ENCODE measurements at places on chromosomes 1 and 21.
A peak's percentile ranks its signal among the peaks of the same experiment; 100 is the strongest.

DNA sequence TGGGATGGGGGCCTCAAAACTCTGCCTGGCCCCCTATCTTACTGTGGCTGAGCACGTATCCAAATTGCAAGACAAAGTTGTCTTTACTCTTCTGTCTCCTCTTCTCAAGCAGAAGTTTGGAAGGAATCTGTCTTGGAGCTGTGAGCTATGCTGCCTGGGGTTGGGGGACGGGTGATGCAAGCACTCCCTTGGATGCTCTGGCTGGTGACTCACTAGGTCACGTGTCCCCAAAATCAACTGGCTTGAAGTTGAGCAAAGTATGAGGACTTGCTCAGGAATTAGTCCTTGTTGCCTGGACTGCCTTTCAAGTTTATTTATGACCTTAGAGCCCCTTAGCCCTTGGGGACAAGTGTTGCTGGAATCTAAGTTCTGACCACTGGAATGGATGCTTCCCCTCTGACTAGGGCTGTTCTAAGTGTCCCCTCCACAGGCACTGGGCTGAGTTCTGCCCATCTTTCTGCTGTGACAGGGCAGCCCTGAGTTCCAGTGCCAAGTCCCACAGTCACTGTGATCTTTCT is 269.5 kb downstream of the HHAT start:
- DNase-seq: no peak

DNA sequence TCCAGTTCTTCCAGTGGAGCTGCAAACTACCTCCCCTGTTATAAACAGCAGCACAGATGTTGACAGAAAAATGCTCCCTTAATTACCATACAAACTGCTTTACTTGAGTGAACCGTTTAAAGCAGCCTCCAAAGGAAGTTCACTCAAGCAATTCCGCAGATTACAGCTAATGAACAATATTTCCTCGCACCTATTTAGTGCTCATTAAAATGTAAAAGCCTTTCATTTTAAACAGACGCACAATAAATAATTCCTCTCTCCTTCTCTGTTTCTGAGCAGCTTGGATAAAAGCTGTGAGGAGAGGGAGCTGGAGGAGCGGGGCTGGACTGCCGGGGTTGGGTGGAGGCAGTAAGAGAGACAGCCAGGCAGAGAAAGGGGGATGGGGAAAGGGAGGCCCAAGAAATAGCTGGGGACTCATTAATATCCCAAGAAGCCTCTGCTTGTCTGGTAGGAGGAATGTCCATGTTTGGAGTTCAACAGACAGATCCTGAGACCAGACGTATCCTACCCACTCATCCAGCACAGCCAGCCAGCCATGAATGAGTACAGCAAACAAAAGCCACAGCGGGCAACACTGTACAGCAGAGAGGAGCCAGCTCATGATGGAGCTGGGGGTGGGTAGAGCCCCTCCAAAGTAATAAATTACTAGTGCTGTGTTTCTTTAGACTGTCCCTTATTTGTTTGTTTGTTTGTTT is 227.7 kb downstream of the GPATCH2 start:
- DNase-seq: no peak

DNA sequence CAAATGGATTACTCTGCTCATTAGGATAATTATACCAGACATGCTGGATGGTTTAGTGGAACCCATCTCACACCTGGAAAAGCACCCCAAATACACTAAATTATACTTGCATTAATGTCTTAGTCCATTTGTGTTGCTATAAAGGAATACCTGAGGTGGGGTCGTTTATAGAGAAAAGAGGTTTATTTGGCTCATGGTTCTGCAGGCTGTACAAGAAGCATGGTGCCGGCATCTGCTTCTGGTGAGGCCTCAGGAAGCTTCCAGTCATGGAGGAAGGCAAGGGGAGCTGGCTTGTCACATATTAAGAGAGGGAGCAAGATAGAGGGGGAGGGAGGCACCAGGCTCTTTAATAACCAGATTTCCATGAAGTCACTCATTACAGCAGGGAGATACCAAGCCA is 95.6 kb downstream of the MT1HL1 start:
- DNase-seq: no peak

GRCh38 chr1:203204756-203205155 is 18.3 kb upstream of the CHI3L1 start:
- no peak for DNase-seq

DNA sequence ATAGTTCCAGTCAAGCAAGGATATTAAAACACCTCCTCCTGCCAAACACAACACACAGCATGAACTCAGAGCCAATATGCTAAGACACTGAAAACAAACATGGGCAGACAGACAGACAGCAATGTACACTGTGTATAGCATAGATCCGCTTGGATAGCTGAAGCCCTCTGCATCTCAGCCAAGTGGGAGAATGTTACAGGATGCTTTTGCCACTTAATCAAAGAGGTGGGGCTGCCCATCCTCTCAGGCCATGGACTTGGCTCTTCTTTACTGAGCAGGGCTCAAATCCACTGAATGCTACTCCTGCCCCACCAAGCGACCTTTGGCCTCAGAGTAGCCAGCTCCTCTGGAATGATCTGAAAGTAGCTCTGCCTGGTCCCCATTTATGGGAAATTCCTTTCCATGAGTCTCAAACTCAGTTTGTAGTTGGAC is 64.7 kb upstream of the NGF start:
- DNase-seq: no peak

DNA sequence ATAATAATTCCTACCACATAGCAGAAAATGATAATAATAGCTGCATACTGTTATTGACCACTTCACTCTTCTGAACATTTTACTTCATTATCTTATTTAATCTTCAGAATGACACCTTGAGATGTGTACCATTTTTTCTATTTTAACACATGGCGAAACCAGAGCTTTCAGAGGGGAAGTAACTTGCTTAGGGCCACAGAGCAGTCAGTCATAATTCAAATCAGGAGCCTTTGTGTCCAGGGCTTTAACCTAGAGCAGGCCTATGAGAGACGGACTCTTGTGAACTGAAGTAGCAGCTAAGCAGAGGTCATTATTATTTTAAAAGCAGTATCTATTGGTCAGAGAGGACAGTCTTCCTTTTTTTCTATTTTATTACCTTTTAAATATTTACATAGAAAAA is 114.0 kb downstream of the ROR1 start:
- DNase-seq: no peak

- no peak for DNase-seq
Observed at GRCh38 chr1:98964198-98964597, 40.5 kb downstream of the PLPPR5 start.

- no peak for DNase-seq
Observed at GRCh38 chr21:42285569-42286245, 29.5 kb downstream of the TFF3 start.

DNA sequence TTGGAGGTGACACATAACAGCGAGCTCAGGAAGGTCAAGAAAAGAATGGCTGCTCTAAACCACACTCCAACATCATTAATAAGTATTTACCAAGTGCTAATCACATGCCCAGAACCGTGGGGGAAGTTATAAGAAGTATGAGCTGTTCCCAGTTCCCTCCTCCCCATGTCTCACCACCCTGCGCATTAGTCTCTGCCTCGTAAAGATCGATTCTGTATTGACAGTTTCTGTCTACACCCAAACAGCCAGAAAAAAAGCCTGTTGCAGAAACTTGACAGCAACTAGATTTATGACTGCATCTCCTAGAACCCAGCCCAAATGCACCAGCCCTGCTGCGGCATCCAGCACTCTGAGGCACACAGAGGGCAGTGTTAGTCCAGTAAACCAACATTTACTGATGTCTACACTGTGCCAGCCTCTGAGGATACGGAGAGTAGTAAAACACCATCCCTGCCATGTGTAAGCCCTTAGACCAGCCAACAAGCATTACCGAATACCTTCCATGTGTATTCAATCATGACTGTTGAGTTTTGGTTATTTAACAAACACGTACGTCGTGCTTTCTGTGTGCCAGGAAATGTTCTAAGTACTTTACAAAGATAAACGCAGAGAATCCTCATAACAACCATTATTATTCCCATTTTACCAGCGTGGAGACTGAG is 63.6 kb upstream of the ZBTB40 start:
- no peak for DNase-seq

DNA sequence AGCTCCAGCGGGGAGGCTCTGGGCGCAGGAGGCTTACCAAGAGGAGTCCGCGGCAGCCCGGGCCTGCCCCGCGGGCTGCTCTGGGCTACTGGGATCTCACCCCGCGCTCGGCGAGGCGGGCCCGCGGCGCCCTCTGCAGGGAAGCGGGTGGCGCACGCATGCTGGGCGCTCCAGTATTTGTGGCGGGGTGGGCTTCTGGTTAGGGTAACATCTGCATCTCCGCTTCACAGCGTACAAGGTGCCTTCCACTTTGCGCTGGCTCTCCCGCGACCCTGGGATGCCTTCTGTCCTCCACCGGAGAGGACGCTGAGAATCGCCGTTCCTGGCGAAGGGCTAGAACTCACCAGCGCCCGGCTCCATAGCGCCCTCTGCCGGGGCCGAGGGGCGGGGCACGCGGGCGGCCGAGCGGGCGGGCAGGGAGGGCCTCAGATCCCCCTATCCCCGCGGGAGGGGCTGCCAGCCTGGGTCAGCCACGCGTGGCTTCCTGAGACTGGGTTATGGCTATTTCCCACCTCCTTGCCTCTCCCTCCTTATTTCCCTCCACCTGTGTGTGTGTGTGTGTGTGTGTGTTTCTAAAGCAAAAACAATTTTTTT is 46.6 kb upstream of the CTBS start:
- peak; percentile 67 for DNase-seq

- DNase-seq: no peak
Observed at GRCh38 chr1:85313888-85314696, 37.7 kb upstream of the BCL10 start.

- DNase-seq: no peak
Observed at GRCh38 chr1:112818990-112819689, 104.0 kb upstream of the PPM1J start.

DNA sequence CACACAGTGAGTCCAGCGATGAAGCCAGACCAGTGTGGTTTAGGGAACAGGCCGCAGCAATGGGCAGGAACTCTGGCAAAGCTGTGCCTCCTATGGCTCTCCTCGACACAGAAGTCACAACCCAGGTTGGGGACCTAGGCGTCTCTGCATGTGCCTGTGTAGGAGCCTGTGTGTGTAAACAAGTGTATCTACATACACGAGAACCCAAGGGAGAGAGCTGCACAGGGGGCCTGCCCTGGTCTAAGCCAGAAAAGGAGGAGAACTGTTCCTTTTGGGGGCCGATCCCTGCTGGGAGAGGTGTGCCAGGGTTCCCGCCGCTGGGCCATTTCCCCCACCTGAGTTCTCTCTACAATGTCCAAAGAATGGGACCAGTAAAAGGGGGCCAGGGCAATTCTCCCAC is 56.0 kb downstream of the CD247 start:
- no peak for DNase-seq

GRCh38 chr1:175152006-175152652 is 40.4 kb downstream of the KIAA0040 start:
- no peak for DNase-seq

DNA sequence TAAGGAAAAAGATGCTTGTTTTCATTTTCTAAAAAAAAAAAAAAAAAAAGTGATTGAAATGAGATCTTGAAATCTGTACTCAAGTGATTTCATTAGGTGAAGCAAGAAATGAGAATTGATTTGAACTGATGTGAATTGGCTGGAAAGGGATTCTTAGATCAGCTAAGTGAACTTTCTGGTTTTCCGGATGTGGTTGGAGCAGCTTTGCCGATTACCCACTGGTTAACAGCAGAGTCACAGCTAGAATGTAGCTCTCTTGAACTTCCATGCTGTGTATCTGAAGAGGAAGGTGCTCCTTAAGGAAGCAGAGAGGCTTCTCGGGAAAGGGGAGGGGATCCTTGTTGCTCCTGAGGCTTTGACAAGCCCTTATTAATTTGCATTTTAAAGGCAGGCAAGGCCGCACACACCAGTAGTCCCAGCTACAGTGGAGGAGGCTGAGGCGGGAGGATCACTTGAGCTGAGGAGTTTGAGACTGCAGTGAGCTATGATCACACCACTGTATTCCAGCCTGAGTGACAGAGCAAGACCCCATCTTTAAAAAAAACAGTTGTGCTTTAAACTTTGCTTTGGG is 28.7 kb upstream of the PWP2 start:
- DNase-seq: no peak

DNA sequence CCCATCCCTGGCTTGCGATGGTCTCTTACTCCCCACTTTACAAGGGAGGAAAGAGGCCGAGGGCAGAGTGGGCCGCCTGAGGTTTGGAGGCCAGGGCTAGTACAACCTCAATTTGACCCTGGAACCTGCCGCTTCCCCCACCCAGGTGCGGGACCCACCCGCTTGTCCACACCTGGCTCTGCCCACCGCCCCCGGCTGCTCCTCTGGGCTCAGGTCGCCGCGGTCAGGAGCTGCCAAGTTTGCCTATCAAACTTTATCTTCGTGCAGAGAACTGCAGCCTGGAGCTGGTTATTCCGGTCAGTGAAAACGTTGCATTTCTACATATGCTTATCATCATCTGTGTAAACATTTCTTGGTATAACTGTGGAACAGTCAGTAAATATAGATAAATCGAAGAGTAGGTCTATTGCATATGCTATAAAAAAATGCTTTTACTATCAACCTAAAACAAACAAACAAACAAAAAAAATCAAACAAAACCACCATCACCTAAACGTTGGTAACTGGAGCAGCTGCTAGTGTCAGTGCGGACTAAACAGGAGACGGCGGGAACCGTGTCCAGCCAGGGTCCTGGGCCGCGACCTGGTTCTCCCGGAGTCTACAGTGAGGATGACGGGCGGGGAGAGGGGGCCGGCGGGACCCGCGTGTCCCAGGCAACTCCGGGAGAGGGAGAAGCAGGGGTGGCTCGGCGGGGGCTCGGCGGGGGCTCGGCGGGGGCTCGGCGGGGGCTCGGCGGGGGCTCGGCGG is 906 bp upstream of the ADARB1 start:
- no peak for DNase-seq

DNA sequence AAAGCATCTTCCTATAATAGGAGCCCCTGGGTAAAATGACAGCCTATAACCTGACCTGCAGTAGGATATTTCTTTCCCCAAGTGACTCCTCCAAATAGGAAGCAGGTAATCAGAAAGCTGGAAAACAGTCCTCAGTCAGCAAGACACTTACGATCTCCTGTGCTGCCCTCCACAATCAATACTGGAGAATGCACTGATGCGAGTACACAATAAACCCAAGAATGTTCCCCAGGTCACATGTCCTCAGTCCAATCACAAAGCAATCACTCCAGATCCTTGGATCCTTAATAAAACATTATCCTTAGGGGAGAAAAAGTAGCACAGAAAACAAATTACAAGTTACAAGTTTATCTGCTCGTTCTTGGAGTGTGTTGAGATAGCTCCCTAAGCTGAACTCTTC is 233.1 kb downstream of the SLC45A1 start:
- DNase-seq: no peak

GRCh38 chr1:200275816-200276453 is 133.9 kb downstream of the ZNF281 start:
- no peak for DNase-seq

Measured in right renal pelvis (tissue), 4 donors.